NCI-H510A treated with DMSO at 0.1 percent for 48 hours (cell line): ENCODE measurements at places on chromosomes 12 and 14.

GRCh38 chr12:118521036-118521370 is 144.6 kb downstream of the SUDS3 start:
- no peak for DNase-seq

DNA sequence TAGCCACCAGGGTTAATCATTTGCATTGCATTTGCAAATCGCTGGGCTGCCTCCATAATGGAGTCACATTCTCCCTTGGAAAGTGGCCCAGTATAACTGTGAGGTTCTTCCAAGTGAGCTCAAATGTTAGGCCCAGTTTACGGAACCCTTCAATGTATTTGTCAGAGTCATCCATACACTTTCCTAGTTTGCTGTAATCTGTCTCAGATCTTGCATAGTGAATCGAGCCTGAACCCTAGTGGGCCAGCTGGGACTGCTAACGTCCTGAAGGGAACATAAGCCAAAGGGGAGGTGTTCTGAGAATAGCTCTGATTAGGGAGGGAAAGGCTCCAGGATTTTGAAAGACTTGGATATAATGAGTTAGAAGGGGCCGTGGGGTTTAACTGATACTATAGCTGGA is 406.3 kb downstream of the SLC6A15 start:
- no peak for DNase-seq

GRCh38 chr12:25745281-25745680 is 192.2 kb upstream of the LMNTD1 start:
- no peak for DNase-seq

GRCh38 chr12:28172434-28173030 is 17.7 kb upstream of the CCDC91 start:
- DNase-seq, result peak; percentile 38

- no peak for DNase-seq
Observed at GRCh38 chr12:117528538-117528937, 167.1 kb upstream of the NOS1 start.

DNA sequence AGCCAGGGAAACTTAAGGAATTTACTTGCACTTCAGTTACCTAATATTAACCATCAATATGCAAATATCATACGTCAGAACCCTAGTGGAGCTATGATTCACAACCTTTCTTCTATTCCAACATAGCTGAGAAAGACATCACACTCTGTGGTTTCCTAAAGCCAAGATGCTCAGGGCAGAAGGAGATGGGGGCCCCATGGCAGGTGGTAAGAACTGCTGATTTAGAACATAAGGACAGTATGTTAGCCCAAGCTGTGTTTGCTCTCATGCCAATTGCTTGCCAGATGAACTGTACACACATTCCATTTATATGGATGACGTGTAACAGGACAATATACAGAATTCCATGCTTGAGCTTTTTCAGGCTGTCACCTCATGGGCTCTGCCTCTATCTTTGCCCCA is 34.6 kb downstream of the HECTD4 start:
- DNase-seq, result no peak

DNA sequence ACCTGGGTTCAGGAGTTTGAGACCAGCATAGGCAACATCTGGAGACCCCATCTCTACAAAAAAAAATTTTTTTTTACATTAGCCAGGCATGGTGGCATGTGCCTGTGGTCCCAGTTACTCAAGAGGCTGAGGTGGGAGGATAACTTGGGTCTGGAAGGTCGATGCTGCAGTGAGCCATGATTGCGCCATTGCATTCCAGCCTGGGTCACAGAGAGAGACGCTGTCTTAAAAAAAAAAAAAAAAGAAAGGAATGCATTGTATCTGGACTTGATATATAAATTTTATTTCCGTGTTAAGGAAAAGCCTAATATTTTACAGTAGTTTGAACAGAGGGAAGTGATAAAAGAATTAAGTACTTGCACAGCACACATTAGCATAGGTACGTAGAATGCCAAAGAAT is 97.2 kb downstream of the ZC3H14 start:
- DNase-seq, result no peak
